ENCODE measurements at places on chromosomes 6 and 20.

DNA sequence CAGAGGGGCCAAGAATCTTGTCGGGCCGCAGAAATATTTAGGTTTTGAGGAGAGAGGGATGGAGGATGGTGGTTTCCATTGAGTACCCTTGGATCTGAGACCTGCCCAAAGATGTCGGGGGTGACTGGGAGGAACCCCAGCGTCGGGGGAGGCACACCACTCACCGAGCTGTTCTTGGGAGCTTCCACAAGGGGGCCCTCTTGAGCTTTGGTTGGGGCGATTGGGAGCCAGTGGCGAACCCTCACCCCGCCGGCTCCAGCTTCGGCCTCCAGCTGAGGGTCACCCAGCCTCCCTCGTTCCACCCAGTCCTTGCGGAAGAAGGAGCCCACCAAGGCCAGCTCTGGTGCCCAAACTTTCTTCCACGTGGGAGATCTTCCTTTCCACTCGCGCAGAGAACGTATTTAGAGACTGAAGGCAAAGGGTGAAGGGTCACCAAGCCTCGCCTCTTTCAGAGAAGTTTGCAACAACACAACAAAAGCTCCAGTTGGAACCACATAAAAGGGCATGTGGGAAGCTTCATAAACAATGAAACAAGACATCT is 33.6 kb downstream of the APCDD1L start:
- no peak for DNase-seq

GRCh38 chr20:58236612-58237317 is 8.3 kb upstream of the ANKRD60 start:
- DNase-seq, result peak; percentile 60

- no peak for DNase-seq
These were observed 456.9 kb upstream of the JAG1 start for GRCh38 chr20:11130554-11131166.

DNA sequence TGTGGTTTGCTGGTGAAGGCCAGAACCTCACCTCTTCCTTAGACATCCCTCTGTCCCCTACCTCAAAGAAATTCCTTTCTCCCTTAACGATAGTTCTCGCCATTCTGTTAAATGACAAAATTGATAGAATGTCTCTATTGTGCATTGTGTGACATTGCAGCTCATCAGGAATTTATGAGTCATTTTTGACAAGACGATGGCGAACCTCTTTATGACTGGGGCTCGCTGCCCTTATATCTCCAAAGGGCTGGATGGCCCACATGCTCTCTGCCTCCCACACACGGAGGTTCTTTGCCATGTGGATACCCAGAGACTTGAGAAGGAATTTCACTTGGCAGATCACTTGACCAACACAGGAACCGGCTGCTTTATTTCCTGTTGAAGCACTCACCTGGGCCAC is 66.8 kb upstream of the RPS6KA2 start:
- DNase-seq, result no peak

DNA sequence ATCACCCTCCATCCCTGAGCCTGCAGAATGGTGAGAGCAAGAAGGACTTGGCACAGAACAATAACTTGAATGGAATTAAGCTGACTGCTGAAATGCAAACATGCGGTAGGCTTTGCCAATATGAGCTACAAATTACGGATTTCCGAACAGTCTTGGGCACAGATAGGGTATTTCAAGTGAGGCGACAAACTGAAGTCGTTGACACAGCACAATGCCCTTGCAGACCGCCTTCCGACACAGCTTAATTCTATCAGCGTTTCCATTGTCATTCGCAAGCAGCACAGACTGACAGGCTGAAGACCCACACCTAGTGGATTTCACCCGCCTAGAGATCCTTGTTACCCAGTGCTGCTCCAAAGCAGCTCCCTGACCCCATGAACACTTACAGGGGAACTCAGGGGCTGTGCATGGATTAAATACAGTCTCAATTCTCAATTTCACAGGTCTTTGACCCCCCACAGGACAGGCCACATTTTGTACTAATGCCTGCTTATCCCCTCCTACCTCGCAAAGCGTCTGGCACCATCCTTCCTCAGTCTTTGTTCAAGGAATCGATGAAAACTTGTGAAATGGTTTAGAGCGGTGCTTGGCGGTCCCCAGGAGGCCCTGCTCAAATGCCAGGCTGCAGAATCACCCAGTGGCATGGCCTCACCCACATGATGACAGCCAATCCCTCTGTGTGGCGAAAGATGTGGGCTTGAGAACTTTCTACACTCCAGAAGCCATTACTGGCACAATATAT is 34.6 kb downstream of the RAMACL start:
- DNase-seq, result no peak

- no peak for DNase-seq
These were observed 49.3 kb downstream of the GFOD1 start for GRCh38 chr6:13438126-13438525.

DNA sequence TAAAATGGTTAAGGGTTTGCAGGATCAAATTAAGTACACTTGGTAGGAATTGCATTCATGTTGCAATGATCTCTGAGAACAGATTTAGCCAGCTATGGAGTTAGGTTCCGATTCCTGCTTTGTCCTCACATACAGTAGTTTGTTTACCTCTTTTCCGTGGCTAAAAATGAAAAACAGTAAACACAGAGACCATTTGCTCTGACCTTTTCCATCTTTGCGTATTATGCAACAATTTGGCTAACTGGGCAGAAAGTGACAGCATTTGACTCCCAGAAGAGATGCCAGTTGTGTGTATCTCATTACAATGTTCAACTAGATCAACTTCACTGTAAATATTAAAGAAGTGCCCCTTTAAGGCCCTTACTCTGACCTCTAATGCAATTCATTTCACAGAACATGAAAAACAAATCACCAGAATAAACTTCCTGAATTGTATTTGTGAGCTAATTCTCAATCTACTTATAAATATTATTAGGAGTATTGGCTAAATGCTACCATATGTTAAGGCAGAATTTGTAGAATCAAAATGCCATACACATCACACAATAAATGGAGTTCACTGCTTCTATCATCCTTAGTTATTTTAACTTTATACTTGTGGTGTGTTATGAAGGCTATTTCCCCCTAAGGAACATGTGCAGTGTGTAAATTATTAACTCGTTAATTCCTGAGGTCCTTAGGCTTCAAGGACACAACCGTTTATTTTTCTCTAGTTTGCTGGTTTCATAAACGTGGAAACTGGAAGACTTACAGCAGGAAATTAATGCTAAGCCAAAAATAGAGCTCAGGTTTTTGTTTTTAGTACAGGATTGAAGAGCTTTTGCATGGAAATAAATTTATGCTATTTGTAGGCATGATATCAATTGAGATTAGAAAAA is 380.7 kb upstream of the CITED2 start:
- no peak for DNase-seq

- DNase-seq, result no peak
These were observed 53.7 kb downstream of the UST start for GRCh38 chr6:148800536-148800935.

DNA sequence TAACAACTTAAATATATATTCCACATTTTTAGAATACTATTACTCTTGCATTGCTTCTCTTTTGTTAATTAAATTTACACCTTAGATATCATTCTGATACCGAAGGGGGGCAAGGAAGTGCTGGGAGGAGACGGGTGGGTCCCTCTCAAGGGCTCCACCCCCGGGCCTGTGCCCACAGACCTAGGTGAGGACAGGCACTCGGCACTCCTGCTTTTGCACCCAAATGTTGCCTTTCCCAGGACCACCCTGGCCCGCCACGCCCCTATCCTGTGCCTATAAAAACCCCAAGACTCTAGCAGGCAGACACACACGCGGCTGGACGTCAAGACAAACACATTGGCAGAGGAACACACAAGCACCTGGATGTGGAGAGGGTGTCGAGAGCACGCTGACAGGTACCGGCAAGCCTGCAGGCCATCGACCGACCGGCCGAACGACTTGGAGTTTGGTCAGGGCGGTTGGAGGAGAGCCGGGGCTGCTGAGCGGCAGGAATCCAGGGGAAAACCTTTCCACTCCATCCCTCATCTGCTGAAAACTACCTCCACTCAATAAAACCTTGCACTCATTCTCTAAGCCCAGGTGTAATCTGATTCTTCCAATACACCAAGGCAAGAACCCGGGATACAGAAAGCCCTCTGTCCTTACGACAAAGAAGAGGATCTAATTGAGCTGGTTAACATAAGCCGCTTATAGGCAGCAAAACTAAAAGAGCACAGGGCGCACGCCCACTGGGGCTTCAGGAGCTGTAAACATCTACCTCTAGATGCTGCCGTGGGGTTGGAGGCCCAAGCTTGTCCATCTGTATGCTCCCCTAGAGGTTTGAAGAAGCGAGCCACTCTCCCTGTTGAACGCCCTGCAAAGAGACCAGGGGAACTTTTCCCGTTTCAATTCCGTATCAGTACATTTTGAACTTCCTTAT is 197.4 kb upstream of the PRSS16 start:
- peak; percentile 89 for DNase-seq

DNA sequence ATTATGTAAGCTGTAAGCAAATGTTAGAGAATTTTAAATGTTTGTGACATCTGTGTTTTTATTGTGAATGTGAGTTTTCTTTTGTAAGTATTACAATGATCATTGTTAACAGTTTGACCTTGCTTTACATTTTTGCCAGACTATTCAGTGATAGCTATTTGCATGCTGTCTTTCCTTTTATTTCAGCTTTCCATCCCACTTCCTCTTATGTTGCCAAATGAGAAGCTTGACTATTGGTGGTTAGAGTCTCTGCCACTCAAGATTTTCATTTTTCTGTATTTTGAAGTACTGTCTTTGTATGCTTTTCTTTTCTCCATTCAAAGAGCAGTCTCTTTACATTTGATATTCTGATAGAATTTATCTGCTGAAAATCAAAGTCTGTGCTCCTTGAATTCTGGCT is 104.1 kb downstream of the PRIM2 start:
- DNase-seq, result no peak

GRCh38 chr6:7254980-7255835 is 57.8 kb downstream of the SSR1 start:
- DNase-seq, result no peak

- DNase-seq, result no peak
These were observed 22.4 kb upstream of the CALHM6 start for GRCh38 chr6:116438590-116439448.

DNA sequence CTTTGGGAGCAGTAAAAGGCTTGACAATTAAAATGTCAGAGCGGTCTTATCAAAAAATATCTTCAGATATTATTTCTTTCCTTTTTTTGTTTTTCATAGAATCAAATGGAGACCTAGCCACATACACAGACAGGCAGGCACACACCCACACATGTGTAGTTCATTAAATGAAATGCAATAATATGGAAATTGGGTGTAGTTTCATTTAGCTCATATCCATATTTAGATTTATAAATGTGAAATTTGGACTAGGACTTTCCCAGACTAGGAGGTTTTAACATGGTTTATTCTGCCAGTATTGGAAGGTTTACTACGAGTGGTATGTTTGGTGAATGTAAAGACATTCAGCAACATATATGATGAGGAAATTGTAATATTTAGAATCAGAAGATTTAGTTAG is 277.7 kb upstream of the NT5E start:
- DNase-seq, result no peak

- no peak for DNase-seq
These were observed 150.7 kb downstream of the DLL1 start for GRCh38 chr6:170140129-170140528.

DNA sequence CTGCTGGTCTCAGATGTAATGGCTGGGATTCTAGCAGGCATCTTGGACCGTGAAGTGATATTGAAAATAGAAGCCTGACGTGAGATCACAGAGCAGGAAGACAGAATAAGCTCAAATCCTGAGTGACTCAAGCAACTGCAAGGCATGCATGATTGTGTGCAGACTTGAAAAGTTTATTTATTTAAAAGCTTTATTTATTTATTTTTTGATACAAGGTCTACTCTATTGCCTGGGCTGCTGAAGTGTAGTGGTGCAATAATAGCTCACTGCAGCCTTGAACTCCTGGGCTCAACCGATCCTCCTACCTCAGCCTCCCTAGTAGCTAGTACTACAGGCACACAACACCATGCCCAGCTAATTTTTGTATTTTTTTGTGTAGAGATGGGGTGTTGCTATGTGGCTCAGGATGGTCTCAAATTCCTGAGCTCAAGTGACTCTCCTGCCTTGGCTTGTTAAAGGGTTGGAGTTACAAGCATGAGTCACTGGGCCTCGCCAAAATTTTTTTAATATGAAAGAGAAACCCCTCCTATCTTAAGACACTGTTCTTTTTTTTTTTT is 40.1 kb upstream of the RNF144B start:
- DNase-seq, result no peak

- peak; percentile 33 for DNase-seq
These were observed 6.8 kb downstream of the NOX3 start for GRCh38 chr6:155448668-155449449.

DNA sequence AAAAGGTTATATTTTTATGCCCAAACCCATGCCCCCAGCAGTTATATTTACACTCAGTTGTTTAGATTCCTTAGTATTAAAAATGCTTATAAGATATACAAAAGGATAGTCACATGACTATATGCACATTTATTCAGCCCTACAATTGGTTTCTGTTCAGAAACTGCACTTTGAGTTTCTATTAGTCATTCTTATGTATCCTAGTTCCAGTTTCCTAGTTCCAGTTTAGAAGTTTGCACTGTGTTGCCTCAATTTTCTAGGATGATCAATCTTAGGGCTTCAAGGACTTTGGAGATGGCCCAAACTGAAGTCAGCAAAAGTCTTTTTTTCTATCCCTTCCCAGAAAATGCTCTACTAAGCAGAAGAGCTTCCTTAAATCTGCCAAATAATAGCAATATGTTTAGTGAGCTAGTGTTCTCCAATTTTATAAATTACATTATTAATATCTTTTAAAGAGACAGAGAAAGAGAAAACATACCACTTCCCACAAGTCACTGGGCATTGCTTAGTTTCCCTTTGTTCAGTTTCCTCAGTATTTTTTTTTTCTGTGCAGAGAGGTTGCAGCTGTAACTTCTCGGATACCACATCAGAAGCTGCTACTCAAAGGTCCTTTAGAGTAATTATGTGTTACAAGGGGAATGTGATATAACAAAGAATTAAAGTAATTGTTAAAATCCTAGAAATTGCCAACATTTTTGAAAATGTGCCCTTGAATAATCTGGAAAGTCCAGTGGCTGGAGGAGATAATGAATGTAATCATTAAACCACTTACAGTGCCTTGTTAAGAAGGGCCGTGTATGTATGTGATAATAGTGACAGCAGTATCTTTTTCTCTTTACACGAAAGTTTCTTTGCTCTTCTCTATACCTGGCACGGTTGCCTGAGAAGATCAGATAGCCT is 138.8 kb downstream of the KHDRBS2 start:
- DNase-seq, result no peak

- no peak for DNase-seq
These were observed 17.1 kb downstream of the PDE10A start for GRCh38 chr6:165645919-165646318.

GRCh38 chr20:54848984-54849538 is 373.7 kb downstream of the DOK5 start:
- DNase-seq, result no peak

Data from NCI-H510A treated with DMSO at 0.1 percent for 48 hours (cell line).